ENCODE measurements at places on chromosomes 6 and 20.

GRCh38 chr6:53349209-53349693, 501 bp upstream of the ELOVL5 start:
- DNase-seq = no peak

DNA sequence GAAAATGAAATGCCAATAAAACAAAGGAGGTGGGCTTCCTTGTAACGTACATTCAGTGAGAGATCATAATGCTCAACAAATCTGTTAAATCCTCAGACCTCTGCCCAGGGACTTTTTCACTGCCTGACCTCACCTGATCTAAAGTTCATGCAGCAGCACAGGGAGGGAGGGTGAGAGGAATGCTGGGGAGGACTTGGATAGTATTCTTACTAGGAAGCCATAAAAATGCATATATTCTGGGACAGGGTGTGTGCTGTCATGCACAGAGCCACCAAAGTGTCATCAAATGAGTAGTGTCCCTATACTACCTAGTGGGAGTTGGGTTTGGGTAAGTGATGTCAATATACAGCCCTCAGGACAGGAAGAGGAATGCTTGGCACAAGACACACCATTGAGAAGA, 32.6 kb downstream of the CLIC5 start:
- DNase-seq = no peak

DNA sequence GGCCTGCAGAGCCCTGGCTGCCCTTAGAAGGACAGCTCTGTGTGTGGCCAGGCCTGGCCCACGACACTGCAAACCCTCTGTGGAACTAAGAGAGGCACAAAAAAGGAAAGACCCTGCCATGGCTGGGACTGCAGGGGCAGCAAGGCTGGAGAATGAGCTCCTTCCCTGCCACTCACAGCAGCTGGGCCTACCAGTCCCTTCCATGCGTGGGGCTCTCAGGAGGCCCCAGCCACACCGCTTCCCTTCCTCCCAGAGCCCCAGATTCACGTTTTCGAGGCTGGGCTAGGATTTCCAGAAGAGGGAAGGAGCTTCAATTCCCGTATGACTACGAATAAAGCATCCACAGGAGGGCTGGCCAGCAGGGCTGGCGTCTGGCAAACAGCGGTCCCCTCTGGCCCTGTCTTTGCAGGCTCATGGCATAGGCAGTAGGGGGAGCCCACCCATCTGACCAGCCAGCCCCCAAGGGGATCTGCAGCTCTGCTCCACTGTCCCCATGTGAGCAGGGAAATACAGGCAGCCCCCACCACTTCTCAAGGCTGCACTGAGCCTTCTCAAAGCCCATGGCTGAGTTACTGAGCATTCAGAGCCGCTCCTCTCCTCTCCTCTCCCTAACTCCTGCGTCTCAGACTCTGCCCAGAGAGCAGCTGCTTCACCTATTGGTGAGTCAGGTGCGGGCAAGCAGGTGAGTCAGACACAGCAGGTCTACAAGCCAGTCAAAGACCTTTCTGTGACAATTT, 53.1 kb downstream of the NINL start:
- DNase-seq = no peak

DNA sequence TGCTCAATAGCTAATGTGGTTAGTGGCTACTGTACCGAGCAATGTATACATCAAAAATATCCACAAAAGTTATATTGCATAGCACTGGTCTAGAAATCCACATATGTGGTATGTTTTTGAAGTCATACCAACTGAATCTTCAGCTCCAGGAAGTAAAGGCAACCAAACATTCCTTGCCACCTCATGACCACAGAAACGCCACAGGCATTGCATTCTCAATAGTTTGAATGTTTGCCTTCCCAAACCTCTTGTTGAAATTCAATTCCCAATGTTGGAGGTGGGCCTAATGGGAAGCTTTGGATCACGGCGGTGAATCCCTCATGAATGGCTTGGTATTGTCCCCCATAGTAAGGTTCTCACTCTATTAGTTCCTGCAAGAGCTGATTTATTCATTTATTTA, 18.2 kb upstream of the ZNF391 start:
- no peak for DNase-seq

- DNase-seq = no peak
These were observed 10.4 kb downstream of the VGLL2 start for GRCh38 chr6:117275711-117276110.

GRCh38 chr20:49320460-49320859, 42.6 kb upstream of the ZNFX1 start:
- DNase-seq = no peak

GRCh38 chr6:142867988-142868812, 76.8 kb downstream of the HIVEP2 start:
- peak; percentile 92 for DNase-seq

- DNase-seq = no peak
These were observed 85.9 kb upstream of the TRAF3IP2 start for GRCh38 chr6:111691345-111692225.

DNA sequence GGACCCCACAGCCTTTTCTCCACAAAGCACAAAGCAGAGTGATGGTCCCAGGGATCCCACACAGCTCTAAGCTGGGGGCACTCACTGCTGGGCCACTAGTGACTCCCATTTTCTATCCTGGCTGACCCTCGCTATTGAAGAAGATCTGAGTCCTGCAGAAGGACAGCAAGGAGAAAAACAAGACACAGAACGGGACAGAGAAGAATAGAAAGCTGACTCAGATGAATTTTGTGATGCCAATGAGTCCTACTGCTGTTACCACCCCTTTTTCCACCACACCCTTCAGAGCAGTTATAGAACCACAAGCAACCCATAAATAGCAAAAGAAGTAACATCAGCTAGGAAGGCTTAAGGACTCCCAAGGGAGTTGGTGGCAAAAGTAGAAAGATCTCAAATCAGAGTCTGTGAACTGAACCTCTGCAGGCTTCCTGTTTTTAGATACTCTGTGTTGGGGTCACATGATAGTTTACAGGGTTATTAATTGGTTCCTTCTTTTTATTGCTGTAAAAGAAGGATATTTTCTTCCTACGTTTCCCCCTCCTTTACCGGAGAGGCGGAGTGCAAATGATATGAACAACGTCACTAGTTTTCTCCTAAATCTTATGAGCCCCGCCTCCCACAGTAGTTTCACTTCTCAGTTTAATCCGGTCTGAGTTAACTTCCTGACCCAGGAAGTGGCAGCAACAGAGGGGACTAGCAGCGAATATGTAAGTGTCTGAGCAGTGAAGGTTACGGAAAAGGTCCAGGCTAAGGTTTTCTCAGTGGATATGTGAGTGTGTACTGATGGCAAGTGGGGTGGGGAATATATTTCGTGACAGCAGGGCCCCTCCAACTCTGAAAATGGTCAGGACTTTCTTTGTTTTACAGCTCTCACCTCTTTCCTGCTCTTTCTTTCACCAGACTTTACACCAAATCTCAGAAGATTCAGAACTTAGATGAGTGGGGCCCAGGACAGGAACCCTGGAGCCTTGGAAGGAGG, at the start of gene TRIM38:
Gene TRIM38, plus strand, starts transcription at position 654 of the 979 bp plus-strand sequence. CDS start 3,721 bp downstream, outside the sequence.
- DNase-seq = peak; percentile 99

DNA sequence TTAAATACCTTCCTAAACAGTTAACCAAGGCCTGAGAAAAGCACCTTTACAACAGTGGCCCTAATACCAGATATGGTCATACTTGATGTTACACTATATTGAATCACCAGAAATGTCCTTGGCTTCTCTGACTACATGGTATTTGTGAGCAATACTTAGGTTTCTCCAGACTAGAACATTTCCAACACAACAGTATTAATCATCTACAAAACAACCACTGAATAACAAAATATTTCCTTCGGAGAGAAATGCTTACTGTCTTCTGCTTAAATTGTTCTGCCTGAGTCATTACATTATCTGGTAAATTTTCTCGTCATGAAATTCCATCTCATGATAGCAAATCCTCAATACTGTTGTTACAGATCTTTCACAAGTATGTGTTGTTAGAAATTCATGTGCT, 252.9 kb upstream of the RUNX2 start:
- no peak for DNase-seq

DNA sequence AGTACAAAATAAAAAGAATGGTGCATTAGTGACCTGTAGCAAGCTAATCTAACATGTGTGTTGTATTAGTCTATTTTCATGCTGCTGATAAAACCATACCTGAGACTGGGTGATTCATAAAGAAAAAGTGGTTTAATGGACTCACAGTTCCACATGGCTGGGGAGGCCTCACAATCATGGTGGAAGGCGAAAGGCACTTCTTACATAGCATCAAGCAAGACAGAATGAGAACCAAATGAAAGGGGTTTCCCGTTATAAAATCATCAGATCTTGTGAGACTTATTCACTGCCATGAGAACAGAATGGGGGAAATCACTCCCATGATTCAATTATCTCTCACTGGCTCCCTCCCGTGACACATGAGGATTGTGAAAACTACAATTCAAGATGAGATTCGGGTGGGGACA, 45.4 kb upstream of the AIG1 start:
- no peak for DNase-seq

DNA sequence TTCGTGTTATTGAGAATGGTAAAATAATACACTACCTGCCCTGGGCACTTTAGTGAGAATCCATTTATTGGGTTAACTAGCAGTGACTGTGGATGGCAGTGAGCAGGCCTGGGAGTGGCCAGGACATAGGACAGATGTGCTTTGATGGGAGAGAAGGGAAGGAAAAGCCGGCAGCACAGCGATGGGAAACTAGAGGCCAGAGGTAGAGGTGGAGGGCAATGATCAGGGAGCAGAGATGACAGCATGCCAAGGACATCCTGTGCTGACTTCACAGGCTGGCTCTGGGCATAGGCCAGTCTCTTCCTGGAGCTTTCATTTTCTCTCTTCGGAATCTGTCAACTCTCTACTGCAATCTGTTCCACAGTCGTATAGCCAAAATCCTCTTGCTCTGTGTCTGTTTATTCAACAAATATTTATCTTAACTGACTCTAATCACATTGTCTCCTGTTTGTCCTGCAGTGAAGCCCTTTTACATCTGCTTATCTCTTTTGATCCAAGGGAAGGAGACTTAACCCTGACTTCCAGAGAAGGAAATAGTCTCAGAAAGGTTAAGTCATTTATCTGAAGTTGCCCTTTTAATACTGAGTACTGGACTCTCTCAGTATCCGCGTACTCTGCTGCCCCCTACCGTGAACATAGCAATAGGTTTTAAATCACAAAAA, 18.4 kb upstream of the MMP24 start:
- DNase-seq = peak; percentile 60

DNA sequence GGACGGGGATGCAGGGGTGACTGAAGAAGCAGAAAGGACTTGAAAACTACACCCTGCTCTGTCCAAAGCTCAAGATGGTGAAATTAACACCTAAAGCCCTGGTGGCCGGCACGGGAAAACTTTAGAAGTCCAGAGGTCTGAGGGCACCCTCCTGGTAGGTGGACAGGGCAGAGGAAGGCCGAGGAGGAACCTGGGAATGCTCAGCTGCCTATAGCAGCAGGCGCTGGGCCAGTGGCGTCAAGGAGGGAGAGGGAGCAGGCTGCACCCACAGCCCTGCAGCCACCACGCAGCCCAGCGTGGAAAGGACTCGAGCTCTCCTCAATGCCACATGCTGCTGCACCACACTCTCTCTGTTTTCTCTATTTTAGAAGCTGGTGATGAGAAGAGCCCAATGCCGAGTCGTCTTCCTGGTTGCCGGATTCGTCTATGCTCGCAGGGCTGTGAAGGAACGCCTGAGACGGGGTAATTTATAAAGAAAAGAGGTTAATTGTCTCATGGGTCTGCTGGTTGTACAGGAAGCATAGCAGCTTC, 248.3 kb upstream of the AFDN start:
- DNase-seq = no peak

DNA sequence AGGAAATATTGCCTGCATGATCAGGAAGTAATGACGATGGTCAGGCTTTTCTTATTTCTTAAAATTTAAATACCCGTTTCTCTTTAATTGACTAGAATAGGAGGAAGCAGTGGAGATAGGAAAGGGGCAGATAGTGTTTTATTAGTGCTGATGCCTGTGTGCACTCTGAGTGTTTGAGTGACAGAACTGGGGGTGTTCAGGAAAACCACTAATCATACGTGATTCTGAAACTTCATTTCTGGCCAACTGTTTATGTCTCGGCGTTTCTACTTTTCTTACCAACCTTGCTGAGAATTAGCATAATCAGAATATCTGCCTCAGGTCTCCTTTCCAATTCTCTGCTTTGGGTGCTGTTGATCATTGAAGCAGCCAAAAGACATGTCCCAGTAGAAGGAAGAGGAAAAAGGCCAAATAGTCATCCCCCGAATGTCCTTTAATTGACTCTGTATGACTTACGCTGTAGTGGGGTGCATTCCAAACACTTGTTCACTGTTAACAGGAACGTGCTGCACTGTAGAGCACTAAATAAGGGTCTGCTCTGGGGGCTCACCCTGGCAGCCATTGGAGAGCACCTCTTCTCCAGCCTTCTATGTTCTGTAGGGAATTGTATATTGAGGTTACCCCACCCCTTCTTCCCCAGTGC, 152.9 kb downstream of the JARID2 start:
- DNase-seq = peak; percentile 62

DNA sequence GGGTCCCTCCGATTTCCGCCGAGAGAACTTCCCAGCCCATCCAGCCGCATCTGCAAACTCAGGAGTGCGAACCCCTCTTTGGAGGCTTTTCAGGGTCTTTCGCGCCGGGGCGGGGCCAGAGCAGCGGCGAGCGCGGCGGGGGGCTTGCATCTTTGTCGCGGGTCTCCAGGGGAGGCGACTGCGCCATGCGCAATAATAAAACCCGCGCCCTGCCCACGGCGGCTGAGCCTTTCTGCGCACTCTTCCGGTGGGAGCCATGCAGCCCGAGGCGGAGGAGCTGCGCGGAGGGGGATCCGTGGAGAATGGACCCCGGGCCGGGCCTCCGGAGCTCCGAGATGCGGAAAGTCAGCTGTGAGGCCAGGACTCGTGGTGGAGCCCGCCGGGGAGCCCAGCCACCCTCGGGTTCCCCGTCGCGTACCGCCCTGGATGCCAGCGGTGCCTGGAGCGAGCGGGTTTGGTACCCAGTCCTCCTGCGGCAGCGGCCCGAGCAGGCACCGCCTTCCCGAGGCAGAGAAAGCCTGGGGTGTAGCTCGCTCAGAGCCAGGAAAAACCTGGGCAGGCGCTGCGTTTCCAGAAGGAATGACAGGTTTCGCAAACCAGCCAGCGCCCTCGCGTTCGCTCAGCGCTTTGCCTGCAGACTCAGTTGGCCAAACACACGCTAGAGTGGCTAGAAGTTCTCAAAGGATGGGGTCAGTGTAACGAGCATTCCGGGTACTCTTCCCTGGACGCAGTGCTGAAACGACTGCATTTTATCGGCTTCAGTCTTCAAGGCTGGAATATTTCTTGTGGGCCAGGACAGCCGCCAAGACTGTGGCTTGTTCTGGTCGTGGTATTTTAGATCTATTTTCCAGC, 1.2 kb downstream of the AKAP12 start:
- DNase-seq = no peak

GRCh38 chr6:3073382-3073781, 5.1 kb downstream of the RIPK1 start:
- DNase-seq = no peak

- DNase-seq = no peak
These were observed 16.7 kb downstream of the WFDC3 start for GRCh38 chr20:45774945-45775344.

GRCh38 chr6:154202339-154202738, 154.3 kb downstream of the IPCEF1 start:
- peak; percentile 62 for DNase-seq

GRCh38 chr6:41061196-41061726, 8.3 kb downstream of the APOBEC2 start:
- DNase-seq = no peak

Data from MV-4-11 (cell line).